ENCODE measurements at places on chromosomes 13 and 19. TPM values are rescaled to one million over a fixed set of nuclear protein-coding genes. Genes with fewer than 3 reads are reported as not detected.
A peak's percentile ranks its signal among the peaks of the same experiment; 100 is the strongest.

- DNase-seq: no peak
Measured at GRCh38 chr19:7930765-7931164, 4.8 kb upstream of the CTXN1 start.

GRCh38 chr19:13997631-13997962 is 8.5 kb downstream of the RFX1 start:
- DNase-seq: no peak

DNA sequence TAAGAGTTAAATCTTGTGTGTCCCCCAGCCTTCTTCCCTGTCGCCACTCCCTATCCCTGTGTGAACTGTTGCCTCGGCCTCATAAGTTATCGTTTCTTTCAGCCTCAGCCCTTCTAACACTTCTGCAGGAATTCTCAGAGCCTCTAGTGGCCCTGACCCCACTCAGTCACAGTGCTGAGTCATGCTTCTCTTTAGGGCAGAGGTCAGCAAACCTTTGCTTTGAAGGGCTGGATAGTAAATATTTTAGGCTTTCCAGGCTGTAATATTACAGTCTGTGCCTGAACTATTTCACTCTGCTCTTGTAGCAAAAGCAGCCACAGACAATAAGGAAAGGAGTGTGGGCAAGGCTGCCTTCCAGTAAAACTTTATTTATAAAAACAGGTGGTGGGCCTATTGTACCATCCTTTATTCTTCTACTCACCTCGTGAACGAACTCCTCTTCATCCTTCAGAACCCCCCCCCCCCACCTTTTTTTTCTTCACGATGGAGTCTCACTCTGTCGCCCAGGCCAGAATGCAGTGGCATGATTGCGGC is 22.1 kb downstream of the MYO9B start:
- peak; percentile 79 for DNase-seq

DNA sequence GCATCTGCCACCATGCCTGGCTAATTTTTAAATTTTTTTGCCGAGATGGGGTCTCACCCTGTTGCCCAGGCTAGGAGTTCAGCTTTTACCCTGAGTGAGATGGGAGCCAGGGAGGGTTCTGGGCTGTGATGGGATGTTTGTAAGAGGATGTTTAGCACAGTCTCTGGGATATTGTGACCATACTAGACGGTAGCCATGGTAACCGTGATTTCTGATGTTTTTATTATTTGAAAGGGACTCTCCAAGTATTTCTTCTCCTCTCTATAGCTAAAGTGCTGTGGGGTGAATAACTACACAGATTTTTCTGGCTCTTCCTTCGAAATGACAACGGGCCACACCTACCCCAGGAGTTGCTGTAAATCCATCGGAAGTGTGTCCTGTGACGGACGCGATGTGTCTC is 10.4 kb downstream of the TSPAN16 start:
- no peak for DNase-seq

Gene C5AR1
- total RNA-seq: 8.5 TPM

GRCh38 chr19:15412832-15413231 is 6.0 kb downstream of the AKAP8L start:
- no peak for DNase-seq

DNA sequence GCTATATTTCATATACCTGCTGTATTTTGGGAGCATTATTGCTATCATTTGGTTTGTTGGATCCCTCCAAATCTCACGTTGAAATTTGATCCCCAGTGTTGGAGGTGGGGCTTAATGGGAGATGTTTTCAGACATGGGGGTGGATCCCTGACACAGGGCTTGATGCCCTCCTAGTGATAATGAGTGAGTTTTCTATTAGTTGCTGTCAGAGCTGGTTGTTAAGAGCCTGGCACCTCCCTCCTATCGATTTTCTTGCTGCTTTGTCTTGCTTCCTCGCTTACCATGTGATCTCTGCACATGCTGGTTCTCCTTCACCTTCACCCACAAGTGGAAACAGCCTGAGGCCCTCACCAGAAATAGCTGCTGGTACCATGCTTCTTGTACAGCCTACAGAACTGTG is 259.9 kb upstream of the STARD13 start:
- DNase-seq: no peak

GRCh38 chr19:12750851-12751250 is 740 bp upstream of the BEST2 start:
- no peak for DNase-seq

DNA sequence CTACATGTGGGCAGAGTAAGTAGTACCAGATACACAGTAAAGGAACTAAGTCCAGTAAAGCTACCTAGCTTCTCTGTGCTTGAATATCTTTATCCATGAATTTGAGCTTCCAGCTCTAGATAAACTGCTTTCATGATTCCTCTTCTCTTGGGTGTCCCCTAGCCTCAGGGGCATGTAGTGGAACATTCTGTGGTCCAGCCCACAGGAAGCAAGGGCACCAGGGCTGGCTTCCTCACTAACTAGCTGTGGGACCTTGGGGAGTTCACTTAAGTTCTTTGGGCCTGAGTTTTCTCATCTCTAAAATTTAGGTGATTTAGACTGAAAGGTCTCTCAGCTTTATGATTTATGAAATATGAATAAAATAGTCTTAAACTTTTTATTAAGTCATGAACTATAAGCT is 185.7 kb downstream of the KATNAL1 start:
- no peak for DNase-seq

- no peak for DNase-seq
Measured at GRCh38 chr13:20847296-20847695, 55.2 kb downstream of the XPO4 start.

GRCh38 chr13:87123987-87124784 is 547.0 kb upstream of the SLITRK5 start:
- DNase-seq: peak; percentile 92

- no peak for DNase-seq
Measured at GRCh38 chr13:73913751-73914518, 220.3 kb downstream of the KLF12 start.

DNA sequence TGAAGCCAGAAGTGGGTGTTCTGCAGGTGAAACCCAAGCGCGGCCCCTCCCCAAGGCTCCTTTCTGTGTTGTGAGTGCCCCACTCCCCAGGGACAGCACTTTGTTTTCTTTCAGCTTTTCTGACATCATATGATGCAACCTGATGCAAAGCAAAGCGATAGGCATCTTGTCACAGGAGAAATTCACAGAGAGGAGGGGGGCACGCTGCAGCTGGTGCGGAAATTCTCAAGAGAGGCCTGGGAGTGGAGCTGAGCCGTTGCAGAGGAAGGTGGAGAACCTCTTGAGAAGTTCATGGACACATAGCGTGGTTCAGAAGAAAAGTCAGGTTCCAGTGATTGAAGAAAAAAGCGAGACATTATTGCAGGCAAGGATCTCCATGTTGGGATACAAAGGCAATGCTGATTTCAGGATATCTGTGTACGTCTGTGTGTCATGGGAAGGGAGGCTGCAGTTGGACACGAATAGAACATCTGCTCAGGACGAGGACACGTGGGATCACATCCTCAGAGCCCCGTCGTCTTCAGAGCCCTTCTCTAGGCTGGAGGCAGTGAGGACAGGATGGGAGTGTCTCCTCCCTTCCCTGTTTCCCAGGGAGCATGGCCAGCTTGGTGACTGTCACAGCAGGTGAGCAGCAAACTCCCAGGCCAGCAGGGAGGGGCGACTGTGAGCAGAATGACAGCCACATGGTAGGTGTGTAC is 79.2 kb downstream of the IRS2 start:
- DNase-seq: no peak

Gene TEX101
- total RNA-seq: not detected

DNA sequence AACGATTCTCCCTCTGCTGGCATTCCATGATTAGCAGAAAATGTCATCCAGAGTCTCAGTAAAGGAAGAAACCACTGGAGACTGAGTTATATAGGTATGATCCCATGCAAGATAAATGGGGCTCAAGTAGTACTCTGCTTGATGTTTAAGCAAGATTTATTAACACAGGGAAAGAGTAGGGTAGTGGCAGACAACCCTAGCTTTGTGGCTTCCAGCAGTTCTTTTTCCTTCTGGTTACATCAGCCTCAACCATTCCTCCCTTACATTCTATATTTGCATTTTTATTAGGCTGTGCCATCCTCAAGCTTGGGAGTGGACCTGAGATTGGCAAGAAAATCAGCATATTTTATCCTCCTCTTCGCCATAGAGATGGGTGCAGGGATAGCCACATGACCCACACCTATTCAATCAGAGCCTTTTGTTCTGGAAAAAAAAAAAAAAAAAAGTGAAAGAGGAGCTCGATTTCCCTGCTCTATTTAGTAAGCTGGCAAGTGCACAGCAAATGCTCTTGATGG is 402.1 kb downstream of the ZNF536 start:
- no peak for DNase-seq

- DNase-seq: peak; percentile 34
Measured at GRCh38 chr19:18051887-18052286, 34.8 kb downstream of the IL12RB1 start.

DNA sequence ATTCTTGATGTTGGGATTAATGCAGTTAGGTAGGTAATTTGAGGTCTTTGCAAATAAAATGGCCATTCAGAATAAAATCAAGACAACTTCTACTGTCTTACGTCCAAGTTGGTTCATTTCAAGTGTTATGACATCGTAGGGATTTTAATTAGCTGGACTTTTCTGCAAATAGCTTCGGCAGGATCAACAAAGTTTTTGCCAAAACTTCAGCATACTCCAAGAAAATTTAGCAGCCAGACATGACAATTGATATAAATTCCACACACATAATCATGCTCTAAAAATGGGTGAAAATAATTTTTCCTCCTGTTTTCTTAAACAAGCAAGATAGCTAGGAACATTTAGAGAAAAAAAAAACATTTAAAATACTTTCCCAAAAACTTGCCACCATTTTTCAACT is 158.8 kb downstream of the RGCC start:
- DNase-seq: no peak

DNA sequence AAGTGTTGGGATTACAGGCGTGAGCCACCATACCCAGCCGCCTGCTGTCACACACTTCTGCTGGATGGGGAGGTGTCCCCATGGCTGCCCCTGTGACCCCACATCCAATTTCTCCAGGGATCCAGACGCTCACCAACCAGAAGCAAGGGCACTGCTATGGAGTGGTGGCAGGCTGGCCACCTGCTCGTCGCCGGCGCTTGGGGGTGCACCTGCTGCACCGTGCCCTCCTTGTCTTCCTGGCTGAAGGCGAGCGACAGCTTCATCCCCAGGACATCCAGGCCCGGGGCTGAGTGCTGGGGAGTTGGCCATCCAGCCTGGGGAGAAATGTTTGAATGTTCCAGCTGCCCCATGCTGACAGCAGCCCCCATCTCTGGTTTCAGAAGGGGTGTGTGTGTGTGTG is 4.6 kb downstream of the ANKLE1 start:
- no peak for DNase-seq

DNA sequence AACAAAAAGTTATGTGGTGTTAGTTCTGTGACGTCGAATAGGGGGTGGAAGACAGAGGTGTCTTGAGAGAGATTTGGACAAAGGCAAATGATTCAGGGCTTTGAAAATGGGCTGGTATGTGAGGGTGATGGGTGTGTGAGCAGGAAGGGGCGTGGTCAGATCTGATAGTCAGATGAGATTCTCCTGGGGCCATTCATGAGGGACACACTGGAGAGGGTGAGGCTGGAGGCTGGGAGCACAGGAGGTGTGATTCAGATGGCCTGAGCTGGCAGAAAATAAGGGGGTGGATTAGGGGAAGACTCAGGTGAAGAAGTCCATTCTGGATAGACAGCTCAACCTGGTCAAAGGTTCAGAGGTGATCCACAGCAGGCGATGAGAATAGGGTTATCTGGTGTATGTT is 28.0 kb downstream of the CYP4F22 start:
- no peak for DNase-seq

- DNase-seq: no peak
Measured at GRCh38 chr13:45368571-45368970, 27.6 kb upstream of the TPT1 start.

- DNase-seq: no peak
Measured at GRCh38 chr19:53079313-53079924, 23.8 kb downstream of the ZNF160 start.

DNA sequence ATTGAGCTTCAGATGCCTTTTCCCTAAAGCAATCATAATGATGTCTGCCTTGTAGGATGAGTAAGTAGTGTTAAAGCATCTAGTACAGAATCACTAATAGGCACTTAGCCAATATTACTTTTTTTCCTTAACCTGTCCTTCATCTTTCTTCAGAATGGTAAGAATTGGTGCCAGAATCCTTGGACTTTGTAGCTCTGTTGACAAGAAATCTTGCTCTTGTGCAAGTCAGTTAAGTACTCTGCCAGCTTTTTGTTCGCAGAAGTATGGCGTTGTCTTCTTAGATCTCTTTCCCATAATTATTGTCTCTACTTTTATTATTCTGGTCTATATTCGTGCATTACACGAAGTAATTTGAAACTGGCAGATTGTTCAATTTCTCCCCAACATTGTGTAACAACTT is 554.5 kb downstream of the PCDH9 start:
- no peak for DNase-seq

DNA sequence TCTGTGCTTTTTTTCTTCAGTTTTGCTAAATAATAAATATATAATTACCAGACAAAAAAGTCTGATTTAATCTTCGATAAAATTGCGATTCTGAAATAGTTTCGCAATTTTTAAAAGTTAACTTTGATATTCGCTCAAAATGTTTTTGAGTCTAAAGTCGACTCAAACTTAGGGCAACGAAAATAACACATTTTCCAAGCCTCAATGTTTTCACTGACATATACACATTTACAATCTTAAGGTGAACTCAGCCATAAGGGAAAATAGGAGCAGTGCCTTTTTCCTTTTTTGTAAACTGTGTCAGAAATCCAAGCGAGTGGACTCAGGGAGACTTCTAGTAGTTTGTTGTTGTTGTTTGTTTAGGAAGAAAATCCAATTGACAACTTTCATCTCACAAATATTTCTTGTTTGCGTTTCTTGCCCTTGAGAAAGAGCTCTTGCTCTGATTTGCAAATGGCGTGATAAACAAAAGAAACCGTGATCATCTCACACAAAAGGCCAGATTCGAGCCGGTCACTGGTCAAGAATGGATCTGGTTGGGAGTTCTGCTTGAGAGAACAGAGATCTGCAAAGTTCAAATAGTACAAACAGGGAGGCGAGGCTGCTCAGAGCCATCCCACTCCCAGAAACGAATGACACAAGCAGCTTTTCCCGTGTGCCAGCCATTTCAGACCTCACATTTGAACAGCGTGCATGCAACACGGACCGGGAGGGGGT is 2.1 kb downstream of the SOX21 start:
- no peak for DNase-seq

Gene NPHS1
- total RNA-seq: not detected

Gene GRK1
- not detected for total RNA-seq

DNA sequence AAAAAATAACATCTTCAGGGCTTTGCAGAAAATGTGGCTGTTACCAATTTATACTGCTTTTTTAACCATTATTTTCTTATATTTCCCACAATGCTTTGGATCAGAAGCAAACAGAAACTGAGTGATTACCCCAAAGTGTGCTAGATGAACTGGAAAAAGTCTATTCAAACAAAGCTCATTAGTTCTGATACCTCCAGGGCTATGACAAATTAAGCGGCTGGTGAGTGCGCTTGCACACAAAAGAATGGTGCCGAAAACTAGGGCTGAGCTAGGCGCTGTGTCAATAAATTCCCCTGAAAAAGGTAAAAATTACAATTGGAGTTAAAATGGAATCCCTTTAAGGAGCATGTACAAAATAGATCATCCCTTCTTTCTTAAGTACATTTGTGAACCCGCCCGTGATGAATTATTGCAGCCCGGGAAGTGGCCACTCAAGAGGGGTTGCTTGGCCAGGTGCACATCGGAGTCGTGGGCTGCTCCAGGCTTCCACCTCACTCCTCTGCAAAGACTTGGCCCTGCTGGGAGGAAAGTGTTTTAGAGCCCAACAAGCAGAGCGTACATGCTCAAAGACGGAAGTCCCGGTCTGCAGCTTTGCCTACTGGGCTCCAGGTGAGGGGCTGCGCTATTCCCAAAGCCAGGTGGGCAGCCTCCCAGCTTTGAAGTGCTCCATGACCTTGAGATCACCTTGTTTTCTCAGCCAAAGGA is 164.0 kb upstream of the ZNF507 start:
- no peak for DNase-seq

Gene RHPN2
- 21.3 TPM for total RNA-seq

Gene STARD13
- 19.6 TPM for total RNA-seq

Data from PC-9 (cell line).